ENCODE measurements at places on chromosomes 3 and 15.
A peak's percentile ranks its signal among the peaks of the same experiment; 100 is the strongest.

GRCh38 chr15:97875513-97876280, 84.8 kb upstream of the ARRDC4 start:
- DNase-seq: no peak

DNA sequence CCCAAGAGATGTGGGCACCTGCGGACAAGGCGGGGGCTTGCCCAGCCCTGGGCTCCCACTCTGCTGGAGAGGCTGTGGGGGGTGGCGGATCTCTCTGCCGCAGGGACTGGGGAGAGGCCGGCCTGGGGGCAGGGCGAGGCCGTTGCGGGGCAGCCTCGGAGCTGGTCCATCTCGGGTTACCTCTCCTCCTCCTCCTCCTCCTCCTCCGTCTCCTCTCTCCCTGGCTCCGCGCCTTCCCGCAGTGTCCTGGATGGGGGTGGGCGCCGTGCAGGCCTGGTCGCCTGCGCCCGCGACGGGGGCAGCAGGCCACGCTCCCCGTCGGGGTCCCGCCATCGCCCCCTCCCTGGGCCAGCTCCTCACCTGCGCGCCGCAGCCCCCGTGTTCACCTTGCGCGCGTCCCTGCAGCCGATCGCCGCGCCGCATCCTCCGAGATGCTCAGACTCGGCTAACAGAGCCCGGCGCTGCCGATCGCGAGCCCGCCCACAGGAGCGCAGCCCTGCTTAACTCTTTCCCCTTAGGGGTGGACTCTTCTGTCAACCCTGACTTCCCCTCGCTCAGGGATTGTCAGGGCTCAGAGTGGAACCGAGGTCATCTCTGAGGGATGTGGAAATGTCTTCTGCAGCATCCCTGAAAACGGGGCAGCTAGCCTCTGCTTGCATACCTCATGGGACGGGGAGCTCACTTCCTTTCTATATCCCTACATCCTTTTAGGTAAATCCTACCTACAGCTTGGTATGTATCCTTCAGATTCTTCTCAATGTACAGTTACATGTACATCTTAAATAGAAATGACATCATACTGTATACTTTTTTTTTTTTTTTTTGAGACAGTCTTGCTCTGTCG, at the start of gene PRRT3:
Gene PRRT3 (minus strand): TSS at position 447 of the 844 bp plus-strand sequence. CDS start 2,293 bp downstream, outside the sequence.
- DNase-seq: peak; percentile 81

GRCh38 chr15:100778831-100779288, 100.8 kb upstream of the ALDH1A3 start:
- DNase-seq: no peak

DNA sequence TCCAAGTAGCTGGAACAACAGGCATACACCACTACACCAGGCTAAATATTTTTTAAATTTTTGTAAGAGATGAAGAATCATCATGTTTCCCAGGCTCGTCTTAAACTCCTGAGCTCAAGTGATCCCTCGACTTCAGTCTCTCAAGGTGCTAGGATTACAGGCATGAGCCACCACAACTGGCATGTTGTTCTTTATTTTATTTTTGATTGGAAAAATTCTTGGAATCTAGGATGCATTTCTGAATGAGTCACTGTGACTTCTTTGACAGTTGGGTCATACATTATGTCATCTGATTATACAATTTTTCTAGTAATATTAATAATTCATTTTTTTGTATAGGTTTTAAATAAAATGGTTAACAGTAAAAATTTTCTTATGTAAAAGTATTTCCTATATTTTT, 870.2 kb downstream of the SI start:
- DNase-seq: no peak

DNA sequence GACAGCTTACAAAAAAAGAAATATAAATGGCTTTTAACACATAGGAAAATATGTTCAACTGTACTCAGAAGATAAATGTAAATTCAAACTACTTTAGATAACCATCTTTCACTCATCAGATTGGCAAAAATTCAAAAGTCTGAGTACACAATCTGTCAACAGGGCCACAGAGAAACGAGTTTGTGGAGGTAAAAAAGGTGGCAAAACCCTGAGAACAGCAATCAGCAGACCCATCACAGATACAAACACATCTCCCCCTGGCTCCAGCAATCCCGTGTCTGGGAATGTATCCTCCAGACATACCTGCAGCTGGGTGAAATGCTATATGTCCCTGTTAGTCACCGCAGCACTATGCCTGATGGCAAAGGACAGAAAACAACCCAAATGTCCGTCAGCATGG, 149.5 kb downstream of the OSBPL10 start:
- no peak for DNase-seq

- no peak for DNase-seq
Measured at GRCh38 chr15:83092309-83092976, 15.0 kb upstream of the TM6SF1 start.

DNA sequence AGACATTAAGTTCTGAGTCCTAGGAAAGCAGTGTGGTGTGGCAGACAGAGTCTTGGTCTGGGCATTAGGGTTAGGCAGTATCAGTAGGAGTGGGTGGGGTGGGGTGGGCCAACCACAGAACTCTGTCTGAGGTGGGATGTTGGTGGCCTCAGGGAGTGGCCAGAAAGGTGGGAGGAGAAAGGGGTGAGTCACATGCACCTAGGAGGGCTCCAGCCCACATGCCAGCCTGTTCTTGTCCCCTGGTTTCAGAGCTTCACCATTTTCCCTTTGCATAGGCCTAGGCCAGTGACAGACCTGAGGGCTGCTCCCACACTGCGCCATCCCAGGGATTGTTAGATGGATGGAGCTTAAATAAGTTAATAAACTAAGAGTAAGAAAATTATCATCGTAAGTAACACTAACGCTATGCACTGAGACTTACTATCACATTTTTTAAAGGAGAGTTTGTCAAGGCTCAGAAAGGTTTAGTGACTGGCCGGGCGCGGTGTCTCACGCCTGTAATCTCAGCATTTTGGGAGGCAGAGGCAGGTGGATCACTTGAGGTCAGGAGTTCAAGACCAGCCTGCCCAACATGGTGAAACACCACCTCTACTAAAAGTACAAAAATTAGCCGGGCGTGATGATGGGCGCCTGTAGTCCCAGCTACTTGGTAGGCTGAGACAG, 33.8 kb downstream of the DNASE1L3 start:
- no peak for DNase-seq

DNA sequence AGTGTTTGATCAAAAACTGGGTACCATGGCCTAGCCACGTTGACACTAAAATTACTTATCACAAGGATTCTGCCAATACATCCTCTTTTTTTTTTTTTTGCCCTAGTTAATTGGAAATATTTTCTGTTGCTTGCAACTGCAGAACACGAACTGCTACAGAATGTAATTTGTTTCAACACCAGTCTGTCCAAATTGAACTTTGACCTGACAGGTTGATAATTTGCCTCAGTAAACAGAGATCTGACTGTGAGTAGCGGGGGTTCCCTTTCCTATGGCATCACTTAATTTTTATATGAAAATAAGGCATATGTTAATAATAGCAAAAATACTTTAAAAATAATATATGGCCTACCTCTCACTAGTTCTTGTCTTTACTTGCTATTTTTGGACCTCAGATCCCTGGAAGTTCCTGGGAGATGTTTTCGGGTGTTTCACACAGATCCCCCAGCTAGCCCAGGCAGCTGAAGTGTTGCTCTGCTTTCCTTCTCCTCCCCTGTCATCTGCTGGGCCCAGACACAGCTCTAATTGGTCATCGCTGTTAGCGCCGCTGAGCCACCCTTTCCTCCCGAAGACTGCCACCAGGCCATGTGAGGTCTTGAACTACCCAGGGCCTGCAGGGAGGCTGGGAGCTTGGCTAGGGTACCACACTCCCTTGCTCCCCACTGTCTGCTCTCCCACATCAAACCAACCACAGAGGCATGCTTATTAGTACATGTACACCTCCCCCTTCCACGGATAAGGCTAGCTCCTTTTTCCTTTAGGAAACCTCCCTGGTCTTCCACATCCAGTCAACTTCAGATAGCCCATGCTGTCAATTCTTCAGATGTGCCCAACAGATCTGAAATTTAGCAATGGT, 89.8 kb upstream of the RNF7 start:
- DNase-seq: no peak

DNA sequence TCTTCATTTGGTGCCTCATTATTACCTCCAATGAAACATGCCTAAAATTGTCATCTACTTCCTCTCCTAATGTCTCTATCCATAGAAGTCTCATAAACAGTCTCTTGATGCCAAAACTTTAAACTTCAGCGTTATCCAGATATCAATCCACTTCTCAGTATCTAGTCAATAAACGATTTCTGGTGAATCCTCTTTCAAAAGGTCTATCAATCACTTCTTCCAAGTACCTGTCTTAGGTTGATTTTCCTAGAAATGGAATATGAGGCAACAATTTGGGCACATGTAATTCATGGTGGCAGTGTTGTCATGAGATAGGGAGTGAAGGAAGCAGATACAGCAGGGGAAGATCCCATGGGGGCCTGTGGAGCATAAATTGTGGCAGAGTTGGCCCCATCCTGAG, 348.5 kb upstream of the POU1F1 start:
- DNase-seq: no peak

- DNase-seq: peak; percentile 16
Measured at GRCh38 chr15:81155375-81156218, 21.5 kb downstream of the CFAP161 start.

DNA sequence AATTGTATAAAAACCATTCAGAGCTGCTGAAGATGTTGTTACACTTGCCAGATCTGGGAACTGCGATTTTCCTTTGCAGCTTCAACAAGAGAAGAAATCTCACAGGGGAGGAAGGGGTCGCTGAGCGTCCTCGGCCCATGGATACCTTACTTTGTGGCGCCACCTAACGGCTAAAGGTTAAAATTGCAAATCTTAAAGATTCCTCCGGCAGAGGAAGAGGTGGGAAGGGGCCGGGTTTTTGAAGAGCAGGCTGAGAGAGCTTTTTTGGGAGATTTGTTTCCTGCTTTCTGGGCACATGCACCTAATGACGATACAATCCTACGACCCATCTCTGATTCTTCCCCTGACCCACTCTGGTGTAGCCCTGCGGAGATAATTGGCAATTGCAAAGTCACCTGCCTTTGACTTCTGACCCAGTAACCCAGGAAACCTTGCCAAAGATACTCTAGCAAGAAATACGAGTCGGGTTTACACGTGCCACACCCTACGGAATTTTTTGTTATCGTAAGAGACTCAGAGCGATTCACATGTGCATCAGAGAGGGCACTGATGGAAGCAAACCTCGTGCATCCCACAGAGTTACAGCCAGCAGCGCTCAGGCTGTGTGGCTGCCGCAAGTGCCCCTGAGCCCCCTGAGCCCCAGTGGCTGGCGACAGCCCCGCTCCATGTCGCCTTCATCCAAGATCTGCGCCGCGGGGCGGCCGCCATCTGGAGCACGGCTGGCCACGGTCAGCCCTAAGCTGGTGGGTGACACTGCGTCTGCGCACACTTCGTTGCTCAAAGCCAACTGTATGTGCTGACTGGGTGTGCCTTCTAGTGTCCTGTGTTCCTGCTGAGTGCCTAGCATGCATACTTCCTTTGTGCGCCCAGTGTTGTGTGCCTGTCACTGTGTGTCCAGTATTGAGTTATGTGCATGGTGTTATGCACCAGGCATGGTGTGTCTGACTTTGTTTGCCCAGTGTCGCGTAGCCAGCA, 55.2 kb upstream of the CHRNA7 start:
- peak; percentile 50 for DNase-seq
